Gastroesophageal sphincter (tissue), 4 donors: ENCODE measurements at places on chromosomes 3 and 15. TPM values are rescaled to one million over a fixed set of nuclear protein-coding genes. Genes with fewer than 3 reads are reported as not detected.

GRCh38 chr3:168220556-168220955, 124.8 kb upstream of the GOLIM4 start:
- H3K4me3 ChIP-seq, result no peak overlapping the region
- no peak overlapping the region for H3K27ac ChIP-seq
- no peaks in the 10 kb centered on the region for H3K27me3 ChIP-seq
- no peak for ATAC-seq
- no peaks in the 10 kb centered on the region for H3K4me1 ChIP-seq

DNA sequence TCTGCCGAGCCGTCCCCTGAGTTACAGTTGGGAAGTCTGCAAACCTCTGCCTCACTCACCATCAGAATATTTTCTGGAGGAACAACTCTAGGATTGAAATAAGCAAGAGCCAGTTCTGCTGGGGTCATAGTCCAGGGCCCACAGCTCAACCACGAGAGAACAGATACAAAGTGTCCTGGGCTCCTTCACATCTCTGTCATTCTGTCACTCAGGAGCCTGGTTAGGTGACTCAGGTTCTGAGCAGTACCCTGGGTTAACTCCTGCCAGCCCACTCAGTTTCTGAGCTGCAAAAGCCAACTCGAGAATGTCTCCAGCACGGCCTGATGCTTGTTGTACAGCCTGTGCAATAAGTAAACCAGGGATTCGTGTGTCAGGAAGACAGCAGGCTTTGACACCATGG, 155.7 kb downstream of the SLCO3A1 start:
- no peaks in the 10 kb centered on the region for H3K27me3 ChIP-seq
- no peak overlapping the region for H3K4me3 ChIP-seq
- no peaks in the 10 kb centered on the region for H3K36me3 ChIP-seq
- no peak for ATAC-seq

GRCh38 chr15:44099671-44100070, 95.4 kb downstream of the FRMD5 start:
- H3K27ac ChIP-seq, result no peak overlapping the region
- H3K4me1 ChIP-seq, result no peaks in the 10 kb centered on the region
- no peak for ATAC-seq
- H3K36me3 ChIP-seq, result no peaks in the 10 kb centered on the region
- no peaks in the 10 kb centered on the region for H3K27me3 ChIP-seq
- no peak overlapping the region for H3K4me3 ChIP-seq

GRCh38 chr3:150975992-150976368, 3.5 kb upstream of the CLRN1 start:
- no peak overlapping the region for H3K27ac ChIP-seq
- ATAC-seq, result no peak
- no peaks in the 10 kb centered on the region for H3K27me3 ChIP-seq
- H3K36me3 ChIP-seq, result no peaks in the 10 kb centered on the region
- no peaks in the 10 kb centered on the region for H3K4me1 ChIP-seq

DNA sequence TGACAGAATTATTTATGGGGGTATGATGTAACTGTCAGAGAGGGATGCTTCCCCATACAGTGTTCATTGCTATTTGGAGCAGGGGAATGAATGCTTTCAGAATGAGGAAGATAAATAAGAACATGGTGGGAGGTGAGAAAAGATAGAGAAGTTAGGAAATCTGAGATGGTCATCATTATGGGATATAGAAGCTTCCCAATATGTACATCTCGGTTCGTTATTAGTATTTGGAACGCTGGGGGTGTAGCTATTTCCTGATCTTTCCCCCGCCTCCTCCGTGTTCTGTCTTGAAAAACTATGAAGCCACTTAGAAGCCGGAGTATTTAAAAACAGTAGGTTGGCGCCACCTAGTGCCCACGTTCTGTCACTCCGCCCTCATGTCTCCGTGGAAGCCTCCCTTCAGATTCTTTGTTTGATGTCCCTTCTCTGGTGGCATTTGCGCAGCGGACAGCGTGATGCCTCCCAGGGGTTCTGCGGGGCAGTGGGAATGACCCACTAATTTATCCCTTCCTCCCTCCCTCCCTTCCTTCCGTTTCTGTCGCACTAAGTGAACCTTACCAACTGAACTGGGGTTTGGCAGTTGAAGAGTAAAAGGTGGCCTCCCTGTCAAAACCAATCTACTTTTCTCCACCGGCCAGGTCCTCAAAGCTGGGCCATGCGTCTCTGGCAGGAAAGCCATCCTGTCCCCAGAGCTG, 184.5 kb downstream of the FEZF2 start:
- no peaks in the 10 kb centered on the region for H3K27me3 ChIP-seq
- no peak overlapping the region for H3K4me3 ChIP-seq
- H3K27ac ChIP-seq, result no peak overlapping the region
- peaks cover 23% of the 10 kb centered on the region for H3K36me3 ChIP-seq

The GOLGA6L9 gene
- total RNA-seq, result 2.8 TPM

The FSD2 gene
- not detected for total RNA-seq

The TNFSF10 gene
- 32.0 TPM for total RNA-seq

- no peaks in the 10 kb centered on the region for H3K36me3 ChIP-seq
- no peaks in the 10 kb centered on the region for H3K27me3 ChIP-seq
- ATAC-seq, result no peak
- H3K4me1 ChIP-seq, result no peaks in the 10 kb centered on the region
- H3K27ac ChIP-seq, result no peak overlapping the region
Measured at GRCh38 chr3:41508063-41508696, 308.9 kb downstream of the CTNNB1 start.

DNA sequence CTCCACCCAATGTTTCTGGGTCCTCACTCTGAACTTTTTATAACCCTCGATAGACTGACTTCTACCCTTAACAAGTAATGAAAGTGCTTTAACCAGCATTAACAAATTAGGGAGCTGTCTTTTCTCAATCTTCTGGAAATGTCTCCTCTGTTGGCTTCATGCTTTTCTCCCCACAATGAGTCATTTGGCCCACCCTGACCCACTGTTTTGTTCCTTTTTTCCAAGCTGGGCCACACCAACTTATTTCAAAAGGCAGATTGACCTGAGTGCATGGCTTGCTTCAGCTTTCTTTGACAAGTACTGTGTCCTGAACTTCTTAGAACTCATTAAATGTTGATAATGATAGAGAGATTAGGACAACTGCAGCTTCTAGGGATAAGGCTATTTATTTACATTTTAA, 199.6 kb upstream of the SEMA6D start:
- no peaks in the 10 kb centered on the region for H3K36me3 ChIP-seq
- no peak overlapping the region for H3K4me3 ChIP-seq
- no peaks in the 10 kb centered on the region for H3K27me3 ChIP-seq
- ATAC-seq, result no peak
- no peaks in the 10 kb centered on the region for H3K4me1 ChIP-seq
